ENCODE measurements at places on chromosomes 7 and 10.

GRCh38 chr7:42269161-42269560 is 32.2 kb upstream of the GLI3 start:
- DNase-seq: no peak

- no peak for DNase-seq
Observed at GRCh38 chr10:3754727-3755439, 30.1 kb downstream of the KLF6 start.

DNA sequence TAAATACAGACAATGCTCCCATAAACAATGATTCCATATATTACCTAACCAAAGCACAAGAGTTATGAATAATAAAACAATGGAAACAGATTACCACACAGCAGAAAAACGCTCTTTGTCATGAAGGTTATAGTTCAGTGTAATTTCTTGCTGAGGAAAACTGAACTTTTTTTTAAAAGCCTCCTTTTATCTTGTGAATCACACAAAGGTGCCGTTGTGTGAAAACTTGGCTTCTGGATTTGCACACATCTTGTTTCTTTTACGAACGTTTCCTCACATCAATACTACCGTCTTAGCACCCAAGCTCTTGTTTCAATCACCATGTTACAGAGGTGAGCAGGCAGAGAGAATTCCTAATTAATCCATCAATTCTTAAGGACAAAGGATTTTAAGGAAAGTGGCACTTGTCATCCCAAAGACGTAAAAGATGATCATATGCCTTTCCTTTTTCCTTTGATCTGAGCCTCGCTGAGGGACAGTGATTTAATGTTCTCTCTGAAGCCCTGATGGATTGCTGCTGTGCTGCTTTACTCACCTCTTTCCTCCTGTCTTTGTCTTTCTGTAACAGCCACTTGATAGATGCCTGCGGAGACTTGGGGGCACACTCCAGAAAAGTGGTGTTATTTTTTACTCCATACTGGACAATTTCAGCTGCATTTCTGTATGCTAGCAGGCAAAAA is 110.1 kb downstream of the CD36 start:
- DNase-seq: no peak

DNA sequence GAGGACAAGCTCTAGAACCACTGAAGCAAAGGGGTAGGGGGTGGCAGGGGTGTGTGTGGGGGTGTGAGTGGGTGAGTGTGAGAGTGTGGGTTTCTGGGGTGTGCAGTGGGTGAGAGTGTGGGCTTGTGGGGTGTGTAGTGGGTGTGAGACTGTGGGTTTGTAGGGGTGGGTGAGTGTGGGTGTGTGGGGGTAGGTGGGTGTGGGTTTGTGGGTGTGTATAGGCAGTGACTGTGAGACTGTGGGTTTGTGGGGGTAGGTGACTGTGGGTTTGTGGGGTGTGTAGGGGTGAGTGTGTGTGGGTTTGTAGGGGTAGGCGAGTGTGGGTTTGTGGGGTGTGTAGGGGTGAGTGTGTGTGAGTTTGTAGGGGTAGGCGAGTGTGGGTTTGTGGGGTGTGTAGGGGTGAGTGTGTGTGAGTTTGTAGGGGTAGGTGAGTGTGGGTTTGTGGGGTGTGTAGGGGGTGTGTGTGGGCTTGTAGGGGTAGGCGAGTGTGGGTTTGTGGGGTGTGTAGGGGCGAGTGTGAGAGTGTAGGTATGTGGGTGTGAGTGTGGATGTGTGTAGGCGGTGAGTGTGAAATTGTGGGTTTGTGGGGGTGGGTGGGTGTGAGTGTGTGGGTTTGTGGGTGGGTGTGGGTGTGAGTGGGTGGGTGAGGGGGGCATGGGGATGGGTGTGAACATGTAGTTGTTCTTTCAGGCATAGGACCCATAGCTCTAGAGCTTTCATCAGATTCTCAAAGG is 8.8 kb downstream of the NOS3 start:
- no peak for DNase-seq

GRCh38 chr7:33185786-33186185 is 56.4 kb downstream of the BBS9 start:
- DNase-seq: peak; percentile 14

- no peak for DNase-seq
Observed at GRCh38 chr7:158825628-158826289, 3.5 kb downstream of the ESYT2 start.
